ENCODE measurements at places on chromosomes 12 and 14.

- DNase-seq: no peak
Measured at GRCh38 chr12:53478865-53479264, 20.4 kb downstream of the MAP3K12 start.

- DNase-seq: no peak
Measured at GRCh38 chr14:104563742-104564615, 15.6 kb upstream of the C14orf180 start.

DNA sequence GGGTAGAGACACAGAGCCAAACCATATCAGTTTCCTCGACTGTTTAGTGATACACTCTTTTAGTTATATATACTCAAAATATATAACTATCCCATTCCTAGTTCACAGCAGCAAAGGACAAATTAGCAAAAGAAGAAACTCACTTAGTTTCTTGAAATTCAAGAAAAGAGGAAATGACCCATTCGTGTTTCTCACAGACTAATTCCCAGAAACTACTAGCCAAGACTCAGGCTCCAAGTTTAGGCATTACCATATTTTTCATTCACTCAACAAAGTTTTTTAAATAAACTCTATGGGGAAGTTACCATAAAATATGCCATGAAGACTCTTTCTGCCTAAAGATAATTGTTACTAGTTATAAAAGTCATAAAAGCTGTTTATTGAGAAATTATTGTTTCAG, 152.3 kb upstream of the DAAM1 start:
- DNase-seq: no peak

DNA sequence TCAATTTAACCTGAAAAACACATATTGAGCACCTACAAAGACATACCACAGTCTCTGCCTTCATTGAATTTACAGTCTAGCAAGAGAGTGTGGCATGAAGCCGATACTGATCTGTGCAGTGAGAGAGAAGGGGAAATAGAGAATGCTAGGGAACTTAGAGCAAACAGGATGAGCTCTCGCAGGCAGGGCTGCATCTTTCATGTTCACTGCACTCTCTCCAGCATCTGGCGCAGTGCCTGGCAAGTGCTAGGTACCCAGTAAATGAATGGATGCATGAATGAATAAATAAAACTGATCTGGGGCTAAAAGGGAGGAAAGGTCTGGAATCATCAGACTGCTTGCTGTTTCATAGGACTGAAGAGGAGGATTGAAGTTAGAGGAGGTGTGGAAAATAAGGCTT, 256.5 kb upstream of the NPAS3 start:
- DNase-seq: no peak

- no peak for DNase-seq
Measured at GRCh38 chr12:91001306-91001705, 3.5 kb downstream of the EPYC start.

GRCh38 chr12:17214929-17215328, 609.0 kb upstream of the LMO3 start:
- DNase-seq: no peak

- DNase-seq: no peak
Measured at GRCh38 chr12:47156167-47156736, 76.5 kb upstream of the AMIGO2 start.
